Parietal lobe (tissue), 2 donors: ENCODE measurements at places on chromosomes 12 and 14. TPM values are rescaled to one million over a fixed set of nuclear protein-coding genes. Genes with fewer than 3 reads are reported as not detected.

Gene FAR2
- 37.9 TPM for total RNA-seq

Gene COQ10A
- total RNA-seq = 17.5 TPM

Gene DPPA3
- total RNA-seq = not detected

Gene ZFHX2
- 5.0 TPM for total RNA-seq

Gene CISTR
- total RNA-seq = not detected

Gene DNM1L
- total RNA-seq = 293 TPM

Gene OR11H12
- not detected for total RNA-seq

Gene CACNA2D4
- 0.31 TPM for total RNA-seq

Gene ACRBP
- 1.6 TPM for total RNA-seq

Gene SELPLG
- total RNA-seq = 1.6 TPM

Gene RND1
- 29.1 TPM for total RNA-seq

Gene MAPKAPK5
- total RNA-seq = 77.3 TPM

Gene FZD10
- total RNA-seq = 0.31 TPM

Gene FAM177A1
- 41.6 TPM for total RNA-seq

Gene FAM186B
- not detected for total RNA-seq

Gene HRK
- total RNA-seq = 0.31 TPM

Gene ANKRD33
- not detected for total RNA-seq

Gene C12orf56
- 0.31 TPM for total RNA-seq

Gene GTF2H3
- total RNA-seq = 31.0 TPM

Gene RPL10L
- not detected for total RNA-seq

Gene FOXM1
- total RNA-seq = 3.4 TPM

Gene PTPRO
- total RNA-seq = 283 TPM

Gene TMEM52B
- 0.63 TPM for total RNA-seq

Gene SPATS2
- 59.2 TPM for total RNA-seq

Gene TSPAN9
- total RNA-seq = 11.0 TPM

Gene ASCL4
- not detected for total RNA-seq

Gene CIROP
- not detected for total RNA-seq

Gene GSC
- total RNA-seq = not detected

Gene ADCY4
- 3.1 TPM for total RNA-seq
